ENCODE measurements at places on chromosomes 5 and 9. TPM values are rescaled to one million over a fixed set of nuclear protein-coding genes. Genes with fewer than 3 reads are reported as not detected.
A peak's percentile ranks its signal among the peaks of the same experiment; 100 is the strongest.

GRCh38 chr5:98927989-98928872 lies 576 bp downstream of the CHD1 start:
- peak; percentile 30 for DNase-seq

DNA sequence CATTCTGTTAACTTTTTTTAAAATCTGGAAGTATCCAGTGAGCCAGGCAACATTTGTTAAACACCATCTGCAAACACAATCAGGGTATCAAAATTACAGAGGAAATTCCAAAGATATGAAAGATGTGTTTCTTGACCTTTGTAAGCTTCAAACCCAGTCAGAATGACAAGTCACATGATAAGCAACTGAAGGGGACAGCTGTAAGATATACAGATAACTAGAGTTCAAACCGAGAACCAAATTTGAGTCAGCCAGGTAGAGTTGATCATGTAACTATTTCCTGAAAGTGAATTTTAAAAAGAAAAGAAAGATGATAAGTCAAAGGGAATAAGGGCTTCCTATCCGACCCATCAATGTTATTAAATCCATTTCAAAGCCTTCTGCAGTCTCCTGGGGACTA lies 196.2 kb downstream of the DEPDC1B start:
- no peak for DNase-seq

The TIGD6 gene
- total RNA-seq, result 3.1 TPM

GRCh38 chr5:178427576-178428197 lies 162.5 kb downstream of the COL23A1 start:
- DNase-seq, result no peak

The LHX2 gene
- total RNA-seq, result not detected

The BRINP1 gene
- total RNA-seq, result not detected

The CCDC187 gene
- not detected for total RNA-seq

- DNase-seq, result no peak
Measured at GRCh38 chr5:181234455-181235306, 9.0 kb downstream of the RACK1 start.

DNA sequence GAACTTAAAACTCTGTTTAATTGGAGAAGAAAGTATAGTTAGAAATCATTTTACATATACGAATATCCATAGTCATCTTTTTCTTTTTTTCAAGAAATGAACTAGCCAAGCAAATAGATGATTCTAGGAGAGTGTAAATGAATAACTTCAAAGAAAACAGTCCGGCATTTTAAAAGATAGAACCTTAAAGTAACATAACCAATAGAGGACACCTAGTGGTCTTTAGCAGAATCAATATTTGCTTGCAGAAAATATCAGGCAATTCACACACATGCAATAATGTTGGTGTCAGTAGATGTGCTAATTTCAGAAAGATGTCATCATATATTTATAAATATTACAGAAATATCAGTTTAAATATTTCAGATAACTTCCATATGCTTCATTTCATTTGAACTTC lies 57.1 kb downstream of the HCN1 start:
- DNase-seq, result no peak

DNA sequence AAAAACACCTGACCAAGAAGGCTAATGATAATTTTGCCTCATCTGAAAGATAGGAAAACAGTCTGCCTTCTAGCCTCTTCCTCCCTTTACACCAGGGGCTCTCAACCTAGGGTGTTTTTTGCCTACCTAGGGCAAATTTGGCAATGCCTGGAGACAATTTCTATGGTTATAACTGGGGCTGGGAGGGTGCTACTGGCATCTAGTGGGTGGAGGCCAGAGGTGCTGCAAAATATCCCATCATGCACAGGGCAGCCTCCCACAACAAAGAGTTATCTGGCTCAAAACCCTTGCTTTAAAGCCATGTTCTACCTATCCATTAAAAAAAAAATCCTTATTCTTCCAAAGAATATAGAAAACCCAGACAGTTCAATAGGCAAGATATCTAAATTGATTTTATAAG lies 45.0 kb upstream of the NR3C1 start:
- DNase-seq, result no peak

GRCh38 chr5:129909225-129909624 lies 5.0 kb downstream of the CHSY3 start:
- no peak for DNase-seq

DNA sequence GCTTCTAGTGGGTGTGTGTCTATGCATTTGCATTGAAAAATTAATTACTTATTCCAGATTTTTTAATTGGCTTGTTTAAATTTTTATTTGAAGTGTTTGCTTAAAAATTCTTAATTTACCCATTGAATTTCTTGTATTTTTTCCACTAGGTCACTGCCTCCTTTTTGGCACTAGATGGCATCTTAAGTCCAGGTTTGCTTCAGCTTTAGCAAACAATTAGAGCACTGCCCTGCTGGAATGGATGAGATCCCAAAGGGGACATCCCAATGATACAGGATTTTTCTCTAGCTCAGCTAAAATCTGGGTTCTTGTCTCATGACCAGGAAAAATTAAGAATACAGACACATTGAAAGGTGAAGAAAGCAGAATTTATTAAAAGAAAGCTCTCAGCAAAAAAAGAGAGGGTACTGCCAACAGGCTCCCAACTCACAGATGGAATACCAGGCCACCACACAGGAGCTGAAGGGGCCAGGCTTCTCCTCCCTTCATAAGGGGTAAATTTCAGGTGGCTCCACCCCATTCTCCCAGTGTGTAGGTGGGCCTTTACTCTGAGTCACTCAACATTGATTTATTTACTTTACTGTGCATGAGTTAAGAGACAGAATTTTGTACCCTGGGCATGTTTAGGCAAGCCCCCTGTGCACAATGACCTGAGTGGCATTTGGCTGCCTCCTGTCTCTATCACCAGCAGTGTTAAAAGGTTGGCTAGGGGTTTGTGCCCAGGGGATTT lies 532.4 kb downstream of the ANXA1 start:
- no peak for DNase-seq

- DNase-seq, result no peak
Measured at GRCh38 chr9:97563458-97564135, 62.1 kb downstream of the TMOD1 start.

GRCh38 chr9:107674721-107675277 lies 185.2 kb upstream of the KLF4 start:
- DNase-seq, result no peak

The RLN2 gene
- 2.8 TPM for total RNA-seq

DNA sequence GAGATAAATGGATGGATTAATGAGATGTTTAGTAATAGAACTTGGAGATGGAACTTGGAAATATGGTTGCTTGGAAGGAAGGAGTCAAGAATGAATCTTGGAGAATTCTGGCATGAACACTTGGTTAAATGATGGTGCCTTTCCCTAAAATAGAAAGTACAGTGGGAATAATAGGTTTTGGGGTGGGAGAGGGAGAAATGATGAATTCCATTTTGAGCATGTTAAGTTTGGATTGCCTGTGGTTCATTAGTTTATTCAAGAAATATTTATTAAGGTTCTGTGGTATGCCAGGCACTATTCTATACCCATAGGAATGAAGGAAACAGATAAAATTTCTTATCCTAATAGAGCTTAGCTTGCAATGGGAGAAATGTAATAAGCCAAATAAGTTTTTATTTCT lies 58.4 kb downstream of the PBX3 start:
- DNase-seq, result no peak

The PCDHA11 gene
- not detected for total RNA-seq

- no peak for DNase-seq
Measured at GRCh38 chr9:84839541-84839940, 170.0 kb downstream of the NTRK2 start.

The SDHA gene
- total RNA-seq, result 171 TPM

- DNase-seq, result no peak
Measured at GRCh38 chr9:9942764-9943424, 669.9 kb downstream of the PTPRD start.
